Iris pigment epithelial cell (primary cell): ENCODE measurements at places on chromosomes 6 and 20.

GRCh38 chr20:59039233-59039632 lies 3.4 kb downstream of the PRELID3B start:
- DNase-seq: peak; percentile 64

DNA sequence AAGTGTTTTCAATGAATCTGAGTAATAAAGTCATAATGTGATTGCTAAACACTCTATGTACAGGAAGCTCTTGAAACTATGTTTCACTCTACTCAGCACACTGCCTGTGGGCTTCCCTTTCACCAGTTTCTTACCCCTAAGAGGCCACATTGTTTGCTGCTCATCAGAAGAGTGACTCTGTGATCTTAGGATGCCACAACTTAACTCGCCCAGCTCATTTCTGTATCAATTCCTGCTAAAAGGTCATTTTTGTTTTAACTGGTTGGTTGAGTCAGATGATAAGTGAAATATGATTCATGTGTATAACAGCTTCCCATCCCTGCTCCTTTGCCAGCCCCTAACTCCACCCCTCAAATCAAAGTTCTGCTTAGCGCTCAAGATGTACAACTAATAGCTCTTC lies 9.8 kb upstream of the NDUFAF4 start:
- DNase-seq: peak; percentile 53

- DNase-seq: peak; percentile 33
Observed at GRCh38 chr20:13771853-13772453, 12.8 kb downstream of the ESF1 start.

- DNase-seq: no peak
Observed at GRCh38 chr20:43323592-43323991, 133.9 kb upstream of the PTPRT start.

- DNase-seq: no peak
Observed at GRCh38 chr6:151440930-151441329, 11.0 kb downstream of the RMND1 start.

- DNase-seq: no peak
Observed at GRCh38 chr20:37360391-37361115, 14.6 kb downstream of the SRC start.

- no peak for DNase-seq
Observed at GRCh38 chr6:157603314-157603940, 219.6 kb upstream of the SNX9 start.

DNA sequence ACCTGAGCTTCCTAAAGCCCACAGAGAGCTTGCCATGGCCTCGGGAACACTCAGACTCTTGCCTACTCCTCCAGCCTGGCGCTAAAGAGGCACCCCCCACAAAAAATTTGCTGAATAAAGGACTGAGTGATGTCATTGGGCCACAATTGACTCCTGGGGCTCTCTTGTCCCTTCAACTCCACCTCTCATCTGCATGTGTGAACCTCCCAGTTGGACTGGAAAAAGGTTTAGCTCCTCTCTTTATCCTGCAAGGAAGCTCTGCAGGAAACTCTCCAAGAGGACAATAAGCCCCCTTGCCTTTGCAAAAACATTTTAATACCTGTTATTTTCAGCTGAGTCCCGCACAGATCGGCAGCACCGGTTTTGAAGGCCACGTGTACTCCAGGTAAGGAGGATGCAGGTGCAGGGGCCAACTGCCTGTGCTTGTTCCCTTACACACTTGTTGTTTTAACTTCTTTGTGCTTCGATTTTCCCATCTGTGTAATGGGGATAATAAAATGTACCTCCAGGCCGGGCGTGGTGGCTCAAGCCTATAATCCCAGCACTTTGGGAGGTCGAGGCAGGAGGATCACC lies 107.3 kb downstream of the TFAP2C start:
- no peak for DNase-seq

- DNase-seq: no peak
Observed at GRCh38 chr6:161082215-161082614, 90.6 kb downstream of the MAP3K4 start.
